ENCODE measurements at places on chromosomes 1 and 21.

- DNase-seq: no peak
These were observed 1.4 kb upstream of the RBM15 start for GRCh38 chr1:110337704-110338308.

DNA sequence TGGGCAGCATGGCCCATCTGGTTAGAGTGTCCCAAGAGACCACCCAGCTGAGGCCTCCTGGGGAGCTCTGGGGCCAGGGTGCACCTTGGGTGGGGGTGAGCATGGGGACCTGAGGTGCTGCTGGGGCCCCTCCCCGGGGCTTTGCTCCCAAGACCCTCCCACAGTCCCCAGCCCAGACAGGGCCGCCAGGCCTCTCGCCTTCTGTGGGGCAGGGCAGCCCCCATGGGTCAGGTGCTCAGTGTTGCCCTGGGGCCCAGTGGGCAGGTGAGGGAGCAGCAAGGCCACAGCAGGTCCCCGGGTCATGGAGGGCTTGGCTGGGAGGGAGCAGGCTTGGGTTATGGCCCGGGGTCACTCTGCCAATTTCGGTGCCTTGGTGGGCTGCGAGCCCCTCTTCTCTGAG, 24.5 kb upstream of the PEX10 start:
- no peak for DNase-seq

DNA sequence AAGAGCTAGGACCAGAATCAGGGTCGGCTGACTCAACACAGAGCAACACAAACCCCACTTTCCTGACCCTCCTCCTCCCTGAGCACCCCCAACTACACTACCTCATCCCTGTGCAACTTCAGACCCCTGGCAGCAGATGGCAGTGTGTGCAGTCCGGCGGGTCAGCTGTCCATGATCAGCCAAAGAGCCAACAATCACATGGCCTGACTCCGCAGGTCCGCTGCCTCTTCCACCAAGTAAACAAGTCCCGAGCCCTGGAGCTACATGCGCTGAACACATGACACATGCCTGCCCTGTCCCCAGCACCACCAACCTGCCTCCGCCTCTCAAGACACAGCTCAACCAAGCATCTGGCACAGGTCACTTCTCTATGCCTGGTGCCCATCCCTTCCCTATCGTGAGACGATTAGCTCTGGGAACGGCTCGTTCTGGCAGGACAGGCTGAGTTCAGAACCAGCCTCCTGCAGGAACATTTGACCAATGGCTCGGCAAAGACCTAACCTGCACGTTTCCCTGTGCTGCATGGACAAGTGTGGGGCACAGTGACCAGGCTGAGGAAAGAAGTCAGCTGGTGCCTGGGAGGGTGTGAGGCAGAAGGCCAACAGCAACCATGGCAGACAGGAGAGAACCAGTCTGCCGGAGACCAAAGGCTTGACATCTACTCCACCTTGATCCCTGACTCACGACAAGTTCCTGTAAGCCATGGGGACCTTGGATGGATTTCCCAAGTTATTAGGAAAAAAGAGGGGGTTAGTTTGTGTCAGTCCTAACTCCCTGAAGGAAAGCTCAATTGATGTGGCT, 60.3 kb downstream of the CD46 start:
- no peak for DNase-seq

DNA sequence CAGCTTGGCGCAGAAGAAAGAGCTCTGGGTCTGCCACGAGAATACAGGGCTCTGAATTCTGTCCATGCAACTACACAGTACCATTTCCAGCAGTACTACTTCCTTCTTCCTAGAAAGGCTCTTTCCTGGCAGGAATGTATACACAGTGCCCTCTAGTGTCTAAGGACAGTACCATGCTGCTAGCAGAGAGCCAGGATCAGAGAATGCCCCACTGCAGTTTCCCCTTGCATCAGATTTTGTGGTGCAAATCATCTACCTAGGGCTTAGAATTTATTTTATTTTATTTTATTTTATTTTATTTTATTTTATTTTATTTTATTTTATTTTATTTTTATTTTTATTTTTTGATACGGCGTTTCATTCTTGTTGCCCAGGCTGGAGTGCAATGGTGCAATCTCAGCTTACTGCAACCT, 50.8 kb downstream of the PAX7 start:
- DNase-seq: peak; percentile 29

GRCh38 chr1:20476265-20477038, 9.6 kb downstream of the CAMK2N1 start:
- no peak for DNase-seq

DNA sequence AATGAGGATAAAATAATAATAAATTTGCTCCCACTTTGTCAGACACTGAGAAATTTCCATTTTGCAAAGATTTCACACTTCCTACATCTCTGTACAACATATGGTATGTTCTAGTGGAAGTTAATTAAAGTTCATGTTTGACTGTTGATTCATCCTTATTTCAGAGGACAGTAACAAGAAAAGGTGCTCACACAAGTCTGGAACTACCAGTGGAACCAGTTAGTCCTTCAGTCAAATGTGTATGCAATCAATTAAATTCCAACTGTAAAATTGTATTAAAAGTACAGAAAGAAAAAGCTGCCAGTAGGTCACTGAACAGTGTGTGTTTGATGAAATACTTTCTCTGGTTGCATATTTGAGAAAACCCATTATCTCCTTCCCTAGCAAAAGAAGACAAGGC, 496.0 kb upstream of the PKN2 start:
- no peak for DNase-seq

- DNase-seq: no peak
These were observed 80.5 kb downstream of the MIS18A start for GRCh38 chr21:32198384-32198783.

GRCh38 chr1:10736634-10737586, 59.5 kb downstream of the CASZ1 start:
- no peak for DNase-seq

DNA sequence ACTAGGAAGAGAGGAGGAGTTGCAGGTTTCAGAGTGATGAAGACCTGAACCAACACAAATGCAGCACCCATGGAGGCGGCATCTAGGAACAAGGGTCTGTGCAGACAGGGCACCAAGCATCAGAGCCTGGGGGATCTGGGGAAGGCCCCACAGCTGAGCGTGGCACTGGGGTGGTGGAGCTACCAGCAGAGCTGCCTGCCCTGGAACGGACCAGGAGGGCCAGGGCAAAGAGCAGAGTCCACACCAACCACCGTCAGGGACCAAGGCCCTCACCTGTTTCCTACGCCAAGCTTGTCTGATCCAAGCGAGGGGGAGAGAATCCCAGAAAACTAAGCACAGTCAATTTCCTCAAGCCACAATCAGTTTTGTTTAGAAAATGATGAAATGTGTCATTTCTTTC, 79.0 kb upstream of the SYT6 start:
- no peak for DNase-seq

GRCh38 chr1:20191266-20191825, 5.0 kb upstream of the PLA2G2C start:
- DNase-seq: no peak

DNA sequence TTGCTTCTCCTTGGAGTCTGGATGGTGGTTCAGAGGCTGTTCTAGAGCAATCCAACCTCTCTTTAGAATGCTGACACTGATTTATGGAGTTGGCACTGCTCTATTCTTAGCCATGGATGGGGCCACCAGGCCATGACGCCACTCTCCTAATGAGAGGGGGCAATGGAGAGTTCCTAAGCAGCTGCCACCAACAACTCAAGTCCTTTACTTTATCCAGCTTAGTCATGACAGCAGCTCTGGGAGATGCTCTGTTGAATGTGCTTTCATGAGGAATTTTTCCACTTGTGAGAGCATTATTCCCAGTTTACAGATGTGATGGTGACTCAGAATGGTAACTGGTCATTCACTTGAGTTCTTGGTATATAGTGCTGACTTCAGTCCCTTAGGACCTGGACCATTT, 366.3 kb downstream of the HHAT start:
- no peak for DNase-seq

DNA sequence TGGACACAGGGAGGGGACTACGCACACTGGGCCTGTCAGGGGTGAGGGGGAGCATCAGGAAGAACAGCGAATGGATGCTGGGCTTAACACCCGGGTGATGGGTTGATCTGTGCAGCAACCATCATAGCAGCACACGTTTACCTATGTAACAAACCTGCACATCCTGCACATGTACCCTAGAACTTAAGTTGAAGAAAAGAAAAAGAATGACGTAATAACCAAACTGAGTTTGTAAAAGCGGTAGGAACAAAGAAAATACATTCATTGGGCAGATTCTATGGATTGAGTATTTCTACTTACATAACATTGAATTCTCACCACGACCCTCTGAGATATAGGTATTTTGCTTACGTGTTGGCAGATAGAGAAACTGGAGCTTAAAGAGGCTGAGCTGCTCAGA, 468.4 kb downstream of the TTLL7 start:
- no peak for DNase-seq

GRCh38 chr1:1344655-1345361, 4.4 kb downstream of the DVL1 start:
- DNase-seq: peak; percentile 54

DNA sequence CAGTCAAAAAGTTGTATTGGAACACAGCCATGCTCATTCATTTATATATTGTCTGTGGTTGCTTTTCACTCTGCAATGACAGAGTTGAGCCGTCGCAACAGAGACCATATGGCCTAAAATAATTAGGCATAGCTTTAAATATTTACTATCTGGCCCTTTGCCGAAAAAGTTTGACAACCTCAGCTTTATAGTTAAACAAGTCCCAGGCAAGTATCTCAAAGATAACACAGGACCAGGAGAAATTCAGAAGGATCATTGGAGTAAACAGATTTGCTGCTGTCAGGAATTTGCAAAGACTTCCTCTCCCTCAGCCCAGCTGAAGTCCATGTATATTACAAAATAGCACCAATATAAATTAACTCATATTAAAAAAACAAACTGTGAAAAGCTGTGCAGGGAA, 34.4 kb downstream of the NID1 start:
- peak; percentile 12 for DNase-seq

DNA sequence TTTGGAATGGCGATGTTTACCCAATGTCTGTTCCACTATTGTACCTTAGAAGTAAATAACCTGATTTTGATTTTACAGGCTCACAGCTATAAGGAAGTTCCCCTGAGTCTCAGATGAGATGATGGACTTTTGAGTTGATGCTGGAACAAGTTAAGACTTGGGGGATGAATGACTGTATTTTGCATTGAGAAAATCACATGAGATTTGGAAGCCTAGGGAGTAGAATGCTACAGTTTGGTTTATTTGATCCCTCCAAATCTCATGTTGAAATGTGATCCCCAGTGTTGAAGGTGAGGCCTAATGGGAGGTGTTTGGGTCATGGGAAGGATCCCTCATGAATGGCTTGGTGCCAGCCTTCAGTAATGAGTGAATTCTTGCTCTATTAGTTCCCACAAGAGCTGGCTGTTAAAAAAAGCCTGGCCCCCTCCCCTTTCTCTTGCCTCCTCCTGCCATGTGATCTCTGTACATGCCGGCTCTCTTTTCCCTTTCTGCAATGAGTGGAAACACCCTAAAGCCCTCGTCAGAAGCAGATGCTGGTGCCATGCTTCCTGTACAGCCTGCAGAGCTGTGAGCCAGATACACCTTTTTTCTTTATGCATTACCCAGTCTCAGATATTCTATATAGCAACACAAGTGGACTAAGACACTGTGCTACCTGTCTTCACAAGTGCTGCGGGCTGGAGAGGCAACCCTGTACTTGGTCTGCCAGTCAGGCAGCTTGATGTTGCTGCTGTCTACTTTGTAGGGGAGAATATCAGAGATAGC, 77.0 kb upstream of the TLR5 start:
- no peak for DNase-seq

GRCh38 chr1:174949645-174950044, 50.1 kb upstream of the CACYBP start:
- no peak for DNase-seq

GRCh38 chr1:184222652-184223052, 164.2 kb upstream of the C1orf21 start:
- DNase-seq: peak; percentile 45

DNA sequence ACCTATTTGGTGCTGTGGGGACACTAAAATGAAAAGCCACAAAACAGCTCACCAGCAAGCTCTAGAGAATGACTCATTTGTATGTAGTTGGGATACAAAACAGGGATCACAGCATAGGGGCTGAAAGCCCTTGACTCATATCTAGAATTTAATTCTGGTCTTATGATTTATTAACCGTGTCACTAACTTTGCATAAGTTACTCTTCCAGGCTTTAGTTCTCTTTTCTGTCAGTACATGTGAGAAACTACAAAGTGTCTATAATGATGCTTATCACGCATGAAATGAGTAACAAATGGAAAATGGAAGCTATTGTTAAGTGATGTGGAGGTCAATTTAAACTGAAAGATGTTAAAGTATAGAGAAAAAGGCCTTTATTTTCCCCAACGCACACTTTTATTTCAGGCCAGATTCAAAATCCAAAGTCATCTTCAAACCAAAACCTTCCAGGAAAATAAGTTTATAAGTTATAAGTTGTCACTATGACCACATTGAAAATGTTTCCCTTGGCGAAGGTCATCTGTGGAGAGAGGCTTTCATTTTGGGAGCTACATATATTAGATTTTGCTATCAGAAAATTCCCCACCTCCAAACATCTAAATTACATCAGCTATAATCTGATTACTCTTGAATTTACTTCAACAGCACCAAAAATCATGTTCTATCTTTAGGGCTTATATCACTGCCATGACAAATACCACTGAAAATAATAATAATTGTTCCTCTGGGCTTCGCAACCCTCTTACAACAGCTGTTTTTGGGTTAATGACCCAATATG, 430.5 kb downstream of the MRPL39 start:
- peak; percentile 75 for DNase-seq

DNA sequence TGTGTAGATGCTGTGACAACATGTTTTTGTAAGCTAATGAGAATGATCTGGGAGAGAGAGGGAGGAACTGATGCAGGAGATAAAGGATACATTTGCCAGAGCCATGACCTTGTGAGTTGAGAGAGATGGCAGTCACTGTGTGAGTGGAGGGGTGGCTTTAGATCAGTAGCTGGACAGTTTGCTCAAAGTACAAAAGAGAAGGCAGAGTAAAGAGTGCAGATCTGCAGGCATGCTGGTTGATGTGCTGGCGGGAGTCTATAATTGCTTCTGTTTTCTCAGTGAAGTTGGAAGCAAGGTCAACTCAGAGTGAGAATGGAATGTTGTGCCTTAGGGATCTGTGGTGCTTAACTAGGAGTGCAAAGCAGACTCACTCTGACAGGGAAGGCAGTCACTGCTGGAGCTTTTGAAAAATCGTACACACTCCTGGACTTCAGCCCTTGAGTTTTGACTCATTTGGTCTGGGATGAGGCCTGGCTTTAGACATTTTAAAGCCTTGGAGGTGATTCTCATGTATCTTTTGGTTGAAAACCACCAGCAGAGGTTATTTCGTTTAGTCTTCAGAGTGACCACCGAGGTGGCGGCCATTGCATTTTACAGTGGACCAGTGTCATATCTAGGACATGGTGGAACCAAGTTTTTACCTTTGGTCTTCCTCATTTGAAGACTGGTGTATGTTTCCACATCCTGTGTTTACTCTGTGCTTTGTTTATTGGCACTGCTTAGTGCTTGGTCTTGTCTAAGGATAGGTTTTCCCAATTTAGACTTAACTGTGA, 49.6 kb downstream of the MTR start:
- peak; percentile 28 for DNase-seq

- DNase-seq: no peak
These were observed 20.5 kb upstream of the PRDM15 start for GRCh38 chr21:41899426-41900202.

All from fibroblast of skin of right quadriceps (primary cell).